ENCODE measurements at places on chromosomes 7 and 10.
A peak's percentile ranks its signal among the peaks of the same experiment; 100 is the strongest.

GRCh38 chr10:114573330-114574045 is 84.6 kb downstream of the ABLIM1 start:
- no peak for DNase-seq

DNA sequence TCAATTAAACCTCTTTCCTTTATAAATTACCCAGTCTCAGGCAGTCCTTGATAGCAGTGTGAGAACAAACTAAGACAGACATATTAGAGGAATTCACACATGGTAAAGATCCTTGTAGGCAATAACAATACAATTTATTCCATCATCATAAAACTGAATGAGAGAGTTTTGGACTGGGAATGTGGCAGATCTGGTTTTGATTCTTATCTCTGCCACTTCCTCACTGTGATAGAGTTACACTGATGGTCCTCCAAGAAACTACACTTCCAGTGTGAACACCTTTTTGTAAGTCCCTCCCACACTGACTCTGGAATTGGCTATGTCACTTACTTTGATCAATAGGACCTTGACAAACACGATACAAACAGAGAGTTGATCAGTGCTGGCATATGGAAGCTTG is 2.9 kb downstream of the ENO4 start:
- no peak for DNase-seq

- no peak for DNase-seq
Observed at GRCh38 chr10:59970396-59971368, 64.3 kb upstream of the CCDC6 start.

DNA sequence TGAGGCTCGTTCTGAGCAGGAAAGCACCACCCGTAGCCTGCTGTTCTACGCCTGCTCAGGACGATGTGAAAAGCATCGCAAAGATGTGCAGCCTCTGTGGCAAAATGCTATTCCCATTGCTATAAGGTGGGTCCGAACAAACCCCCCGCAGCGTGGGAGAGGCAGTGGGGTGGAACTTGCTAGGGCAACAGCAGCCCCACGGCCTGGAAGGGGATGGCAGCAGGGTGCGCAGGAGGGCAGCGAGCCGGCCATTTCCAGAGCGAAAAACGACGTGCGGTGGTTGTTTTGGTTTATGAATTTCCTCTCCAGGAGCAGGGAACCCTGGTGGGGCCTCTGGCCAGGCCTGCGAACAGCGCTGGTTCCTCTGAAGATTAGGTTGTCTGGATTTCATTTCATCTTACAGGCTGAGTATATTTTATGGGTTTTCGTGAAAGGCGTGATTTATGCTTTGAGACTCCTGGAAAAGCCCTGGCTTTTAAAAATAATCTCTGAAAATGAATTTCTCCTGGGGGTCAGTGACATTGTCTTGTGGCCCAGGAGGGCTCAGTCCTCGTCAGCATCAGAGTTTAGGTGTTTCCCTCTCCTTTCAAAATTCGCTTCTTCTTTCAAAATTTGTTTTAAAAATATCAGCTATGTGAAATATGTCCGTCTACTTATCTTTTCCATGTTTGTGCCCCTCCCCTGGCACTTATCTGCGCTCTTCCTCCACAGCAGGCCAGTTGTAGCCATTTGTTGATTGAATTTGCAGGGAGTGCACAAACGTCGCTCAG is 42.3 kb upstream of the UBE3C start:
- no peak for DNase-seq

DNA sequence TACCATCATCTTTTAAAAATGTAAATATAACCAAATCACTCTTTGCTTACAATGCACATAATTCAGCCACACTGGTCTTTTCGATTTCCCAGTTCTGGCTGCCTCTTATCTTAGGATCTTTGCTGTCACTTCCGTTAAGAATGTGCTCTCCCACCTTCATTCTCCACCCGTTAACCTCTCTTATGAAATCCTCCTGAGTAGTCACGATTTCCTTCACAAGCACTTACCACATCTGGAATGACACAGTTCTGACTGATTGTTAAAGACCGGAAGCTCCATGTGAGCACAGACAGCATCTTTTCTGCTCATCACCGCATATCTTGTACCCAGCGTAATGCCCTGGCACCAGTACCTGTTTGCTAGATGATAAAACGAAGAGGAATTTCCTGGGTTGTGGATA is 84.3 kb downstream of the CUL2 start:
- DNase-seq = no peak

DNA sequence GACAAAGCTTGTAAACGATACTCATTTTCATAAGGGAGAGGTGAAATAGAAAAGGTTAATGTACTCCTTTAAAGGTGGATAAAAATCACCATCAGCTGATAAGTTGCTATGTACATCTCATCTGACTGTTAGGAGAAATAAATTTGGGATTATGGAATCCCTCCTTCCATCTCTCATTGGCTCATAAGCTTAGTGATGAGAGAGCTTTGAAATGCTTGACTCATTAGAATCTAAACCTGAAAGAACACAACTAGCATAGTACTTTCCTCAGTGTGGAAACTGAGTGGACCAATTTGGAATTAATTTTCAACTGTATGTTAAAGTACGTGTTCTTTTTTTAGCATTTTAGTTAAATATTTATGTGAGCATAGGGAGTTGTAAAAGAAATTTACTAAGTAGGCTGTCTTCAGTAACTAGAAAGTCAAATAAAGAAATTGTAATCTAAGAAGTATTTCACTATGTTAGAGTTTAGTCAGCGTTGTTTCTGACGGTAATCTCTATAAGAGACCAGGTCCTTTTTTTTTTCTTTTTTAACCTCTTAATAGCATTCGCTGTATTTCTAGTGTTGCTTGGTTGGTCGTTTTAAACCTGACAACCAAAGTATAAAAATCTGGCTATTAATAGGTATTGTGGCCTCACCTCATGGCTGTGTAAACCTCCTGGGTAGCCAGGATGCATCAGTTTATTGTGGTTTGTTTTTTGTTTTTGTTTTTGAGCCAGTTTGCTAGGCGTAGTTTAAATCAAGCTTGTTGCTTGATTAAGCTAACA is 34.4 kb downstream of the FHIP2A start:
- no peak for DNase-seq

DNA sequence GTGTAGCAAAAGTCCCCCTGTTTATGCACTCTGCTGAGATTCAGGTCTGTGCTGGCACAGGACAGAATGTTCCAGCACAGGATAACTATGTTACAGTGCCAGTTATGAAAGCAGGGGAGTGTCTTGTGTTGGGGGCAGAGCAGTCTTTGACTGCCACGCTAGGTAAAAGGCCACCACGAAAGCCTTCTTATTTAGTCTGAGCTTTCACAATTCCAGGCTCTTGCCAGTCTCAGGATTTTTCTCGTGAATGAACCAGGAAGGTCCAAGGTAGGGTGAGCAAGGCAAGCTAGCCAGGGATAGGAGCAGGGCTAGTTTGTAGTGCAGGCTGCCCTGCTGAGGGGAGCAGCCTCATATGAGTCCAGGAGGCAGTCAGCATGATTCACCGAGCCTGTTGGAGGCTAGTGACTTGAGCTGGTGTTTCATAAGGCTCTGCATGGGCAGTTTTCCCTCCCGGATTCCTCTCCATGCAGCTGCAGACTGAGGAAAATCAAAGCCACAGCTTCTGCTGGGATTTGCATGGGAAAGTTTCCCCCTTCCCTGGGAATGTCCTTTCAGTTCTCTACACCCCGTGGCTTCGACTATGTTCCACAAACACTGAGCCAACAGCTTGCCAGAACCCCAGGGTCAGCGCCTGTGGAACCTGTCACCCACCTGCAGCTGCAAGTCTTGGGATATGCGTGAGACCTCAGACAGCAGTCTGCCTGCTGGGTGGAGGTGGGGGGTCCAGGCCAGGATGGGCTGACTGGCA is 112.3 kb downstream of the JCAD start:
- DNase-seq = peak; percentile 97

GRCh38 chr7:128931190-128931798 is 6.4 kb upstream of the IRF5 start:
- no peak for DNase-seq

DNA sequence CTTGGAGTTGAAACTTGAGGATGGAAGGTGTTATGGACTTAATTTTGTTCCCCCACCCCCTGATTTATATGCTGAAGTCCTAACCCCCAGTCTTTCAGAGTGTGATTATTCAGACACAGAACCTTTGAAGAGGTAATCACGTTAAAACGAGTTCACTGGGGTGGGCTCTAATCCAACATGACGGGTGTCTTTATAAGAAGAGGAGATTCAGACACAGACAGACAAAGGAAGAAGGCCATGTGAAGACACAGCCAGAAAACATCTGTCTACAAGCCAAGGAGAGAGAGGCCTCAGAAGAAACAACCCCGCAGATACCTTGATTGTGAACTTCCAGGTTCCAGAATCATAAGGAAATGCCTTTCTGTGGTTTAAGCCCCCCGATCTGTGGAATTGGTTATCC is 37.0 kb downstream of the GHRHR start:
- DNase-seq = no peak

DNA sequence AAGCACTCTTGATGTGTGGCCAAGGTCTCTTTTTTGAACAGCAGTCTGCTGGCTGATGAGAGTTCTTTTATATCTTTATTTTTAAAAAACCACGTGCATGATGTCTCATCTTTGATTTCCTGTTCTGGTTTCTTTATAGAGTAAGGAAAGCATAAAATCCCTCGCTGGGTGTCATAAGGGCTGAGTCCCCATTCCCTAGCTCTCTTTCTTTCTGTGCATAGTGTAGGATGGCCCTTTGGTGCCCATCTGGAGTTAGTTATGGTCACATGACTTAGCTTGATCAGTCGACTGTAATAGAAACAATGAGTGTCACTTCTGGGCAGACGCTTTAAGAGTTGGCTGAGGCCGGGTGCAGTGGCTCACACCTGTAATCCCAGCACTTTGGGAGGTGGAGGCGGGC is 38.5 kb downstream of the GHRHR start:
- DNase-seq = no peak

DNA sequence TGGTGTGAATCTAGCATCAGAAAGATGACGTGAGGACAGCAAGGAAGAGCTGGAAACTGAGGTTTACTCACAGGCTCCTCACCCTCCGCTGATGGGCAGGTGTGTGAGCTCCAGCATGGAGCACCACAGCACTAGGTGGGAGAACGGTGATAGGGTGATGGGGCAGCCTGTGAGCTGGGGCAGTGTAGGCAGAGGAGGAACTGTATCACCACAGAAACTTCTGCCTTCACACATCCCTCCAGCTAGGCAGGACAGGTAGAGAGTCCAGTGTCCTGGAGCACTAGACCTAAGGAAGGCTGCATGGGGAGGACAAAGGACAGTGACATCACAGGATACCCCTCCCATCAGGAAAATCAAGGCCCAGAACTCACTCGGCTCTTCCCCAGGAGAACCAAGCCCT is 241.8 kb upstream of the PRSS58 start:
- no peak for DNase-seq

- DNase-seq = no peak
Observed at GRCh38 chr10:100688201-100688600, 57.2 kb upstream of the PAX2 start.

DNA sequence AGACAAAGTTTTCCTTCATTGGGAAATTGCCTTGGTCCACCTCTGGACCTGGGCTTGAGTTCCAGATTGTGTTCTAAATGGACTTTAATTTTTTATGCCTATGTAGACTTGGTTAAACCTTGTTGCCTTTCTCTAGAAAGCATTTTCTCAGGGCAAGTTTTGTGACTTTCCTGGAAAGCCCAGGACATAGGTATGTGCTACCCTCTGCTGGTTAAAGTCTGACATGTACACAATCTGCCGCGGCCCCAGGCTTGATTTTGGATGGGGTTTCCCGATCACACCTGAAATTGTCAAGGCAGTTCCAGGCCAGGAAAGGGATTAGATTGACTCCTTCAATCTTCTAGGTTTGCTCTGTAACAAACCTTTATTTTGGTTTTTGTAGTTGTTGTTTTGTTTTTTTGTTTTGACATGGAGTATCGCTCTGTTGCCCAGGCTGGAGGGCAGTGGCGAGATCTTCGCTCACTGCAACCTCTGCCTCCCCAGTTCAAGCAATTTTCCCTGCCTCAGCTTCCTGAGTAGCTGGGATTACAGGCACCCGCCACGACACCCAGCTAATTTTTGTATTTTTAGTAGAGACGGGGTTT is 14.1 kb upstream of the AKR1B10 start:
- peak; percentile 15 for DNase-seq

- no peak for DNase-seq
Observed at GRCh38 chr10:31701546-31701945, 227.1 kb downstream of the ARHGAP12 start.

DNA sequence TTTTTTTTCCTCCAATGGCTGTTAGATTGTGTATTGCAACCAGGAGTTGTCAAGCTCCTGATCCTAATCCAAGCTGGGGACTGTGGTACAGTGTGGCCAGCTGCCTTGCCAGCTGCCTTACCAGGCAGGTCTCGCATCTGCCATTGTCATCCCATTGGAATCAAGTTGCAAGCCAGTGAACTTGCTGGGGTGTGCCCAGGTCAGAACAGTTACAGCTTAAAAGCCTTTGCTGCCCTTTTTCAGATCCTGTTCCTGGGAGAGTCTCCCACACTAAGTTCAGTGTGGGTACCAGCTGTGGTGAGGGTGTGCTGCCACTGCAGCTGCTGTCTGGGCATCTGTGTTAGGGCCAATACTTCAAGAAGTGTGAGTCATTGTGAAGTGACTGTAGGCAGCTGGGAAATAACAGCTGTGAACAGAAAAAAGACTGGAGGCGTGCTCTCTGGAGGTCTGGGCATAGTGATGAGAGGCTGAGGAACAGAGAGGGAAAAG is 72.8 kb downstream of the CCNY start:
- DNase-seq = peak; percentile 47

DNA sequence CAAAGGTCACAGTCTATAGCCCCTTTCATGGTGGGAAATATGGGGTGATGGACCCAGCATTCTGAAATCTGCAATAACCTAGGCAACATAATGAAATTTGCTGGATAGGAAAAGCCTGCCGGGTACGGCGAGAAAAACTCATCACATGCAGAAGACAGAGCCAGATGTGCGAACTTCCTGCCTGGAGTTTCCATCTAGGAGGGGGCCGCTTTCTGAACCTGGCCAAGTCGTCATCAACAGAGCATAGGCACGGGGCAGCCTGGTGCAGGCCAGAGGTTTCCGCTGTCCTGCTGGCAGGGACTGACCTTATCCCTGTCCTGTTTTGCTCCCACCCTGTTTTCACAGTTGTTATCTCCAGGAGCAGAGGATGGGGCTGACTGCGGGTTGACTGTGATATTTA is 27.4 kb downstream of the CCDC3 start:
- DNase-seq = no peak

GRCh38 chr7:43647339-43647672 is 64.4 kb downstream of the STK17A start:
- no peak for DNase-seq

All from smooth muscle cell of the brain vasculature (primary cell).